Neuronal stem cell (in vitro differentiated cells): ENCODE measurements at places on chromosomes 3 and 15.

- DNase-seq, result no peak
- H3K4me1 ChIP-seq, result peaks cover 14% of the 10 kb centered on the region
- peaks cover 46% of the 10 kb centered on the region for H3K36me3 ChIP-seq
- no peak overlapping the region for H3K4me3 ChIP-seq
- no peak overlapping the region for H3K27ac ChIP-seq
- no peaks in the 10 kb centered on the region for H3K27me3 ChIP-seq
These were observed 3.2 kb downstream of the IMPDH2 start for GRCh38 chr3:49025793-49026520.

GRCh38 chr15:98395974-98396610 lies 252.2 kb upstream of the IGF1R start:
- no peak for DNase-seq
- H3K4me3 ChIP-seq, result no peak overlapping the region
- H3K27ac ChIP-seq, result no peak overlapping the region
- H3K27me3 ChIP-seq, result peaks cover 3% of the 10 kb centered on the region
- H3K36me3 ChIP-seq, result no peaks in the 10 kb centered on the region

- DNase-seq, result no peak
- no peak overlapping the region for H3K4me3 ChIP-seq
- no peak overlapping the region for H3K27ac ChIP-seq
- H3K4me1 ChIP-seq, result no peaks in the 10 kb centered on the region
- H3K36me3 ChIP-seq, result no peaks in the 10 kb centered on the region
- no peaks in the 10 kb centered on the region for H3K27me3 ChIP-seq
These were observed 75.3 kb downstream of the NCEH1 start for GRCh38 chr3:172635588-172635987.

DNA sequence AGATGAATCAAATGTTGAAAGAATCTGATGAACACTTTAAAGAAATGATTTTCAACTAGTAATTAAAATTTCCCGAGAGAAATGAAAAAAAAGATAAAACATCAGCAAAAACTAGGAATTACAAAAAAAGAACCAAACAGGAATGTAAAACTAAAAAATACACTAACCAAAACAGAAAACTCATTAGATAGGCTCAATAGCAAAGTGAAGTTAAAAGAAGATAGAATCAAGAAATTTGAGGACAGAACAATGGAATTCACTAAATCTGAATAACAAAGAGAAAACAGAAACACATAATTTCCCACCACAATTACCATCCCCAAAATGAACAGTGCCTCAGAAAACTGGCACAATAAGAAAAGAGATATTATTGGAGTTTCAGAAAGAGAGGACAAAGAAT lies 290.1 kb upstream of the CNTN4 start:
- no peaks in the 10 kb centered on the region for H3K4me1 ChIP-seq
- DNase-seq, result no peak
- no peak overlapping the region for H3K4me3 ChIP-seq
- H3K27ac ChIP-seq, result no peak overlapping the region
- no peaks in the 10 kb centered on the region for H3K36me3 ChIP-seq

DNA sequence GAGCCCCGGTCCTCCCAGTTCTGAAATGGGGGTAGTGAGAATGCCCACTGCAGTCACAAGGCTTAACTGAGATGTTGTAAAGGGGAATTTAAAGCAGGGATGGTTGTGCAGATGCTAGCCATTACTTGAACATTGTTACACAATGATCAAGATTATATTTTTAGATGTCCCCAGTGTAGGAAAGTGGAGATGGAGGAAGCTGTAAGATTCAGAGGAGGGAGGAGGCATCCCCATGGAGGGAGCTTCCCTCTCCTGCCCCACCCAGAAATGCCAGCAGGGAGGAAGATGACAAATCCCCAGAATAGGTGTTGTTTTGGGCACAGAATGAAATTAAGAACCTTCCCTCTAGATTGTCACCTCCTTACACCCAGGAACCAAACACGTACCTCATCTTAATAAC lies 46.1 kb downstream of the EFCAB12 start:
- H3K36me3 ChIP-seq, result peaks cover 5% of the 10 kb centered on the region
- H3K27me3 ChIP-seq, result no peaks in the 10 kb centered on the region
- H3K4me3 ChIP-seq, result no peak overlapping the region
- H3K4me1 ChIP-seq, result peaks cover 3% of the 10 kb centered on the region

GRCh38 chr3:139261754-139262586 lies 81.8 kb upstream of the MRPS22 start:
- no peak overlapping the region for H3K4me3 ChIP-seq
- no peaks in the 10 kb centered on the region for H3K27me3 ChIP-seq
- DNase-seq, result no peak
- no peaks in the 10 kb centered on the region for H3K36me3 ChIP-seq
- H3K27ac ChIP-seq, result no peak overlapping the region

DNA sequence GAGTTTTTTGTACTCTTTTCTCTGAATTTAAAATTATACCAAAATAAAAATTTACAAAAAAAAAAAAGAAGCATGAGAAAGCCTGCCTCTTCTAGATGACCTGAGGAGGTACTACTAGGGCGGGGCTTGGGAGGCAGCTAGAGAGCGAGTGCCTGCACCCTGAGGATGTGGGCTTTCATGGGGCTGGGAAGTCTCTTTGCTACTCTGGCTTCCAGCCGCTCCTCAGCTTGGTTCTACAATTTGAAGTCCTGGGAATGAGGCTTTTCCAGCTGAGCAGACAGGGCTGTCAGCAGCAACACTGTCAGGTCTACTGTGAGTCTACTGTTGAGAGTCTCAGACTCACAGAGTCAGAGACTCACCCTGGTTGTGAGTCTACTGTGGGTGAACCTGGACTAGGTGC lies 8.2 kb upstream of the PSTPIP1 start:
- H3K27me3 ChIP-seq, result no peaks in the 10 kb centered on the region
- no peak overlapping the region for H3K4me3 ChIP-seq
- no peak for DNase-seq
- no peak overlapping the region for H3K27ac ChIP-seq
- peaks cover 12% of the 10 kb centered on the region for H3K4me1 ChIP-seq

- no peak overlapping the region for H3K4me3 ChIP-seq
- H3K4me1 ChIP-seq, result peaks cover under 1% of the 10 kb centered on the region
- H3K27me3 ChIP-seq, result no peaks in the 10 kb centered on the region
- H3K36me3 ChIP-seq, result no peaks in the 10 kb centered on the region
These were observed 253.5 kb downstream of the CDIN1 start for GRCh38 chr15:36832774-36833463.
